Muscle of leg (tissue), 16 donors: ENCODE measurements at places on chromosomes 5 and 9.

GRCh38 chr5:135745897-135746500 is 88.5 kb upstream of the SLC25A48 start:
- no peak for DNase-seq

- no peak for DNase-seq
Measured at GRCh38 chr9:36827593-36827992, 206.5 kb downstream of the PAX5 start.

GRCh38 chr9:117682955-117683710 is 21.1 kb upstream of the TLR4 start:
- DNase-seq, result no peak

DNA sequence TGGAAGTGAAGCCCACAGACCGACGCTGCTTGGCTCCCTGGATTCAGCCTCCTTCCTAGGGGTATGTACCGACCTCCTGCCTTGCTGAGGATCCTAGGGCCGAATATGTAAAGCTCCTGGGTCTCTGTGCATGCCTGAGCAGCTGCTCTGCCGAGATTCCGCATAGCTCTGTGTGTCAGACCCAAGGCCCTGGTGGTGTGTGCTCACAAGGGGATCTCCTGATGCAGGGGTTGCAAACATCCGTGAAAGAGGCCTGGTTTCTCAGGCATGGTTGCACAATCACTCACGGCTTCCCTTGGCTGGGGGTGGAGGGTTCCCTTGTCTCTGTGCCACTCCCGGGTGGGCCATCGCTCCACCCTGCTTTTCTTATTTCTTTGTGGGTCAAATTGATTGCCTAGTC is 19.9 kb upstream of the SVEP1 start:
- no peak for DNase-seq

DNA sequence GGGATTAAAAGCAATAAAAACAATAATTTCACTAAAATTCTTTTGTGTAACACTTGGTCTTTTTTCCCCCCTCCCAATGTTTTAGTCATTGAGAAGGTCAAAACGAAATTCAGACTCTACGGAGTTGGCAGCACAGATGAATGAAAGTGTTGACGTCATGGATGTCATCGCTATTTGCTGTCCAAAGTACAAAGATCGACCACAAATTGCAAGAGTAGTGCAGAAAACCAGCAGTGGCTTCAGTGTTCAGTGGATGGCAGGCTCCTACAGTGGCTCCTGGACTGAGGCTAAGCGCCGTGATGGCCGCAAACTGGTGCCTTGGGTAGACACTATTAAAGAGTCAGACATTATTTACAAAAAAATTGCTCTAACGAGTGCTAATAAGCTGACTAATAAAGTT is 184.7 kb downstream of the CPLANE1 start:
- no peak for DNase-seq
